ENCODE measurements at places on chromosomes 7 and 10.

DNA sequence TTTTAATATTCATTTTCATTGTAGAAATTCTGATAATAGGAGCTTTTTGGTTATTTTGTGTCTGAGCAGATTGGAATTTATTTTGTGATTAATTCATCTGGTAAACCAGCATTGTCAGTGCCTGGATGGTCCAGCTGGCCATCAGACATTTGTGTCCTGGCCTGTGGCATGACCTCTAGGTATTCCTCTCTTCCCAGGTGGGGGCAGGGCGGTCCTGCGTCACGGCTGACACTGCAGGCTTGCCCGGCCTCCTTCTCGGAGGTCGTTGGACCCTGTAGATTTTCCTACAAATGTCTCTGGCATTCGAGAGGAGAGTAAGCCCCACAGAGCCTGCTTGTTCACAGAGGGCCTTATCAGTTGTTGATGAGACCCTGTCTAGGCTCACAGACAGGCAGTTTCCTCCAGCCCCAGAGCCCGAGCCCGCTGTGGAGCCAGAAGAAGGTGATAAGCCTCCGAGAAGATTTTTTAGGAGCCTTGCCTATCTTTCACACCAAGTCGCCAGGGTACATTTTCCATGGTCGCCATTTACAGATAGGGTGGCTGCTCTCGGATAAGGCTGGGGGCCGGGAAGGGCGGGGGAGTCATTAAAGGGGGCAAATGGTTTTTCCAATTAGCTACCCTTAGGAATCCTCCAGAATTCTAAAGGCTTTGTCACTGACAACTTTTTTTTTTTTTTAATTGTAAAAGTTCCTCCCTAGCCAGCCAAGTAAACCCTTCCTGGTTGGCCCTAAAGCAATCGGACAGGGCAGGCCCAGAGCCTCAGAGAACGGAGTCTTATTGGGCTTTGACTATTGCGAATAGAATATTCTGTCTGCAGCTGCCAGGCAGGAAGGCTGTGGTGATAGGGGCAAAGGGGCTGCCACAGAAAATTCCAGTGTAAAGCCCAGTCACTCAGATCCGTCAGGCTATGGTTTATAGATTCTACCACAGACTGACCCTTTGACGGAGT lies 78.1 kb upstream of the TBX20 start:
- no peak for DNase-seq

DNA sequence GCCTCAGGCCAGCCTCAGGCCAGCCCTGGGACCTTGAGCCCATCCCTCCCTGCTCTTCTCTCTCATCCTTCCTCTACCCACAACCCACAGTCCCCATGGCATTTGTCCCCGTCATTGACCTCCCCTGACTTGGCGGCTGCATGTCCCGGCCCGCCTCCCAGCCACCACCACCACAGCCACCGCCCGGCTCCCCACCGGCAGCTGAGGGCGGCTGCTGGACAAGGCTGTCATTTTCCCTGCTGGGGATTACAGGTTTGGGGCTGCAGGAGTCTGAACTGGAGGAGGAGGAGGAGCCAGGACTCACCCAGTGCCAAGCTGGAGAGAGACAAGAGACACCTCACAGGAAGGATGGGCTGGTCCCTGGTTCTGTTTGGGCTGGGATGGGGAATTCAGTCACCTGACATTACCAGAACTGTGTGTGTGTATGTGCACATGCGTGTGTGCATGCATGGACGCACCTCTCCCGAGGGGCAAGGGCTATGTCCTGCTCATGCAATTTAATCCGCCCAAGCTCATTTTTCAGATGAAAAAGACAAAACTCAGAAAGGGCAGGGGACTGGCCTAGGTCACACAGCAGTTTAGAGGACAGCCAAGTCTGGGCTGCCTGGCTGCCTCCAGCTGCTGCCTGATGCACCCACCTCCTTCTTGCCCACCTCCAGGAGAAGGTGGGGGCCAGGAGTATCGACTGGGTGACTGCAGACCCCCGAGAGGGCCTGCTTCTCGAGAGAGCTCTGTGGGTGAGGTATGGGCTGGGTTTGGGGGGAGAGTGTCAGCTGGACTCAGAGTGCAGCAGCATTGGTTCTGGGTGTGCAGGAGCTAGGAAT lies 113.1 kb downstream of the ZMIZ1 start:
- no peak for DNase-seq

DNA sequence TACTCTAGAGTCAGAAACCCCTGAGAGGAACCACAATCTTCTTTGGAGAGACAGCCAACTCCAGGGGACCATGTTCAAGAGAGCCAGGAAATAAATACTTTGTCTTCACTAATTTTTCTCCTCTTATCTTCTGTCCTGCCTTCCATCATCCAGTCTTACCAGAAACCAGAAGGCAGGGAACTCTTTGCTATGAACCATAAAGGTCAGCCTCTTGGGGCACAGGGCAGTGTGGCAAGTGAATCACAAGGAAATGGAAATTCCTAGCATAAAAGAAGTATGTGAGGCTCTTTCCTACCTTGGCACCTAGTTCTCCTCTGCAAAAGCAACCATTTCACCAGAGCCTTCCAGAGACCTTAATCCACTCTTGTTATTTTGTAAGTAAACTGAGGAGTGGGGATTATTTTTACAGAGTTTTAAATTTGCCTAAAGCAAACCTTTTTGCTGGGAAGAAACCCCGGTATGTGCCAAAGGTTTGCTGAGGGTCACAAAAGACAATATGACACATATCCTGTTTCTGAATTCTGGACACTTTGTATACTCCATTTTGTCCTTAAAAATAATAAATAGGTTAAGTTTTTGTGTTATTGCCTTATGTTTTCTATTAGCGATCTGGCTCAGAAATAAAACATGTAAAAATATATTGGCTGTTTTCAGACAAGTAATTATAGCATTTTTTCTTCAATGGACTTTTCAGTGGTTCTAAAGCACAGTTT lies 87.1 kb downstream of the ADAM22 start:
- DNase-seq = no peak

DNA sequence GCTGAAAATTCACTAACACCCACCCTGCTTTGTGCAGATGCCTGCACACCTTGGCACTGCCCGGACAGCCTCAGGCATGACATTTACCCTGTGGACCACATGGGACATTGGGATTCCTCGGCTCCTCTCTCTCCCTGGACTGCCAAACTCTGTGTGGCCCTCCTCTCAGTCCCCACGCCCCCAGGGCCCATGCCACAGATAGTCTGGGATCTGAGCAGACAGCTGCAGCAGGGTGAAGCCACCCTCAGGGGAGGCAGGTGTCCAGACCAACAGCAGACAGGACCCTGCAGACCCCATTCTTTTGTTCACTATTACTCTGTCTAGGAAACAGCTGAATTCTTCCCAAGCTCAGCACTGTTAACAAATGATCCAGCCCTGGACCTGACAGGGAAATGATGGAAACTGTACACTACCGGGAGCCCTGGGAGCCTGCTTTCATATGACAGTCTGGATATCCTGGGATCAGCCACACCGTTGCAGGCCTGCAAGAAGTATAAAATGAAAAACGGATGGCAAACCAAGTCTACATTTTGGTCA lies 83.4 kb downstream of the VOPP1 start:
- DNase-seq = no peak

DNA sequence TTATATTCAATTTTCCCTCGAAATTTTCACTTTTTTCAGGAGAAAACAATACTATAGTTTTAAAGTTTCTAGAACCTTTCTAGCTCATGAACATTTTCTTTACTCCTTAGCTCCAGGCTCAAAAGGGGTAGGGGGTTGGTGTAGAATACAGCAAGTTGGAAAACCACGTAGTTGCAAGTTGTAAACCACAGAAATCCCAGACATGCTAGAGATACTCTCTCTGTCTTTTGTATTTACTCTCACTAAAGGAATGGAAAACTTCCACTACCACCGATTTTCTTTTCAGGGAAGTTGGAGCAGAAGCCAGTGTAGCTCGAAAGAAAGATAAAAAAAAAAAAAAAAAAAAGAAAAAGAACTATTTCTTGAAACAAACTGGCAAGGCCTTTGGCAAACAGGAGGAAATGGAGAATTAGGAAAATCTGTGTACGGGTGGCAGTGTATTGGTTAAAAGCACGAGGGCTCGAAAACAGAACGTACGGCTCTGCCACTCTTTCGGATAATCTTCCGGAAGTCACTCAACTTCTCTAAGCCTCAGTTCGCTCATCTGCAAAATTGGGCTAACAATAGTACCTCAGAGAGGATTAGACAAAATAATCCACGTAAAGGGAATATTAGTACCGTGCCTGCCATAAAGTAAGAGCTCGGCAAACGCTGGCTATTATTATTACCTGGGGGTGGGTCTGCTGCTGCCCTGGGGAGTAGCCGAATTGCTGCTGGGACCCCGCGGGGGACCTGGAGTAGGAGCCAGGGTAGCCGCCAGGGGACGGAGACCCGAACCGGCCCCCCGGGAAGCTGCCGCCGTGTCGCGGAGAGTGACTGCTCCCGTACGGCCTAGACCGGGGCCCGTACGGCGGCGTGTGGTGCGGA lies 628 bp downstream of the MPLKIP start:
- DNase-seq = no peak

GRCh38 chr10:129049501-129049900 lies 417.5 kb upstream of the MGMT start:
- no peak for DNase-seq

Data from activated gamma-delta T cell treated with Interleukin-2 at 50 U/mL for 16 hours (primary cell).